RCC 7860 (cell line): ENCODE measurements at places on chromosomes 11 and 22.

DNA sequence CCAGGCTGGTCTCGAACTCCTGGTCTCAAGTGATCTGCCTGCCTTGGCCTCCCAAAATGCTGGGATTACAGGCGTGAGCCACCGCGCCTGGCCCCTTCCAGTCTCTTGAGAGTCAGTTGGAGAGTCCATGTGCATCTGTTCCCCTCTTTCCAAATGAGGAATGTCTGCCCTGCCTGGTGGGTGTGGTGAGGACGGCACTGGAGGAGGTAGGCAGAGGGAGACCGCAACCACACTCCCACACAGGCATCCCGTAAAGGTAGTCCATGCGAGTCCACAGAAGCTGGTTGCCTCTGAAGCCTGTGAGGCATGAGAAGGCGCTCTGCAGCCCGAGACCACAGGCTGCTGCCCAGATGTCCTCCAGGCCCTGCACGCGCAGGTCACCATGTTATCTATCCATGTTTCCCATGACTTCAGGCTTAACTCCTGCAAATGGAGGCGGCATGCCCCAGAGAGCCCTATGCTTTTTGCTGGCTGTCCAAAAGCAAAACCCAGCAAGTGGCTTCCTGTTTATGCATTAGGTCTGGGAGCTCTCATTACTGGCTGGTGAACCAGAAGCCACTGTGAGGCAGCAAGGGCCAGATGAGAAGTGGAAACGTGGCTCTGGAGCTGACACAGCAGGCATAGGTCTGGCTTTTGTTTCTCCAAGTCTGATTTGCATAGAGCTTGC lies 43.4 kb downstream of the GRIK4 start:
- DNase-seq: no peak

DNA sequence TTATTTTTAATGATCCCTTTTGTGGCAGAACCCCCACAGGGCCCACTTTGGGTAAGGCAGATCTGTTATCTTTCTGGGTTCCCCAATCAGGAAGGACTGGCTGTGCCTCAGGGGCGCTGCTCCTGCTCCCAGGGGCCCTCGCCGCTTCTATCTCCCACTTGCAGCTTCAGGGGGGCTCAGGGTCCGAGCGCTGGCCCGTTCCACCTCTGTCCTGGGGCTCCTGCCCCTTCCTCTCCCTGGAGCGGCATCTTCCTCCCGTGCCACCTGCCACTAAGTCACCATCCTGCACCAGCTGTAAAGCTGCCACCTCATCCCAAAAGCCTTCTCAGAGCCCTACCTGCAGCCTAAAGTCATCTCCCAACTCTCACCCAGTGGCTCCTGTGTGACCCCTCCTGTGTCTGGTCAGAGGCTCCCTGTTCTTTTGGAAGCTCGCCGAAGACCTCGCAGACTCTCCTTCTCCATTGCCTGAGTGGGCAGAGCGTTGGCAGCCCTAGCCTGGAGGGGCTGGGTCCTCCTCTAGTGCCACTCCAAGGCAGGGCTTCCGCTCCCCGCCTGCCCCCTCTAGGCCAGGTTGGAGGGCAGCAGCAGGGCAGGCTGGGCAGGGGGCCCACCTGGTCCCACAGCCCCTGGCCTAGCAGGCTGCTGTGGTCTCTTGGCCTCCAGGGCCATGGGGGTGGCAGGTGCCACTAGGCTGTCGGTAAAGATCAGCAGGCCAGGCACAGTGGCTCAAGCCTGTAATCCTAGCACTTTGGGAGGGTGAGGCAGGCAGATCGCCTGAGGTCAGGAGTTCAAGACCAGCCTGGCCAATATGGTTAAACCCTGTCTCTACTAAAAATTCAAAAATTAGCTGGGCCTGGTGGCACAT lies 106.7 kb downstream of the MORC2 start:
- no peak for DNase-seq

- DNase-seq: no peak
Measured at GRCh38 chr11:1231396-1232020, 8.6 kb downstream of the MUC5B start.

DNA sequence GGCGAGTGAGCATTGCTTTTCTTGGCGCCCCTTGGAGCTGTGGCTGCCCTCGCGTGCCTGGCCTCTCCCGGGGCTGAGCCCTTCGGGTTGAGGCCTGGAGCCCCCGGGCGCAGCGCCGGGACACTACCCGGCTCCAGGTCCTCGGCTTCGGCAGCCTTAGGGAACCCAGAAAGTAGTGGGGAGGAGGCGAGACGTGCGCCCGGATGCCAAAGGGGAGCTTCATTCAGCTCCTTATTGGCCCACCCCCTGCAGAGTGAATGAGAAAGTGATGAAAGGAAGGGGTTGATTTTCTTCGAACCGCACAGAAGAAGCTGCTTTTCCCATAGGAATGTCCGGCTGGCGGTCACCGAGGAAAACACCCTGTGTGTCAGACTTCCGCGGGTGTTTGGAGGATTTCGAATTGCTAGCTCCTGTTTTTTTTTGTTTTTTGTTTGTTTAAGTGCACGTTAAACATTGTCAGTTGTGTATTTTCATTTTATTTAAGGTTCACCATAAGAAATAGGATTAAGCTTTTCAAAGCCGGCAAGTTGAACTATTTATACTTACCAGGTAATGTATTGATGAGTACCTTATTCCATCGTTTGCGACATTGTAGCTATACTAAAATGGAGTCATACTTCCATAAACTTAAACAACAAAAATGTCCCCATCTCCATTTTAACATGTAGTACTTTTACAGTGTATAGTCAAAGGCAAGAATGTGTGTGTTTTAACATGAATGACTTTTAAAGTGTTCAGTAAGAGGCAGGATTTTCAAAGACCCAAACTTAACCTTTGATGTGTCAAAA lies 841 bp upstream of the EIF4G2 start:
- peak; percentile 58 for DNase-seq

- DNase-seq: no peak
Measured at GRCh38 chr11:47233051-47233450, 15.6 kb downstream of the ACP2 start.

DNA sequence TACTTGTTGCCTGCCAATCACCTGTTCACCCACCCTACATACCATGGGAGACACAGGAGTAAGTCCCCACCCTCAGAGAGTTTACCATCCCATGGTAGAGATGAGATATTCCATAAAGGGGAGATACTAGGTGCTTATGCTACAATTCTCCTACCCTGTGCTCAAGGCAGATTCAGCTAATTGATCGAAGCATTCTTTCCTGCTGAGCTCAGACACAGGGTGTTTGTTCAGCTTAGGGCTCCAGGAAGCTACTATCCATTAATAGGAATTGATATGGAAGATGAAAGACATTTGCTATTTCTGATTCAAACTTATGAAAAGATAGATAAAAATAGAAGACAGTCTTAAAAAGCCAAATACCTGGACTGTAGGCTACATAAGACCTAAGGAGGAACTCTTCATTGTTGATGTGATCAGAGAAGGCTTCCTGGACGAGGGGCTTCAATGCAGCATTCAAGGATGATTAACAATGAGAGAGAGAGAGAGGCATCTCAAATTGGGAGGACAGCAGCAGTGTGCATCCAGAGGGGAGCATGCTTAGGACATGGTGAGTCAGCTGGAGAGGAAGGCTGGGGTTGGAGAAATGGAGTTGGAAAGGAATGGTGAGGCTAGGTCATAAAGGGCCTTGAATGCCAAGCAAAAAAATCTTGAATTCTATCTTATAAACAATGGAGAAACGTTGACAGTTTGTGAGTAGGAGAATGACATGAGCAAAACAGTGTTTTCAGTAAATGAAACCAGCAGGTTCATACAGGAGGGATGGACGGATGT lies 15.0 kb downstream of the SYT13 start:
- no peak for DNase-seq

GRCh38 chr22:44441401-44442185 lies 56.4 kb downstream of the RTL6 start:
- no peak for DNase-seq

- no peak for DNase-seq
Measured at GRCh38 chr11:96017856-96018255, 93.9 kb upstream of the MTMR2 start.

- no peak for DNase-seq
Measured at GRCh38 chr11:2575591-2576051, 124.2 kb downstream of the KCNQ1OT1 start.

- DNase-seq: no peak
Measured at GRCh38 chr22:20038574-20038973, 17.7 kb downstream of the TANGO2 start.

GRCh38 chr11:82315093-82315492 lies 418.6 kb downstream of the FAM181B start:
- DNase-seq: no peak

GRCh38 chr11:5229356-5229755 lies 2.5 kb upstream of the HBB start:
- DNase-seq: no peak

DNA sequence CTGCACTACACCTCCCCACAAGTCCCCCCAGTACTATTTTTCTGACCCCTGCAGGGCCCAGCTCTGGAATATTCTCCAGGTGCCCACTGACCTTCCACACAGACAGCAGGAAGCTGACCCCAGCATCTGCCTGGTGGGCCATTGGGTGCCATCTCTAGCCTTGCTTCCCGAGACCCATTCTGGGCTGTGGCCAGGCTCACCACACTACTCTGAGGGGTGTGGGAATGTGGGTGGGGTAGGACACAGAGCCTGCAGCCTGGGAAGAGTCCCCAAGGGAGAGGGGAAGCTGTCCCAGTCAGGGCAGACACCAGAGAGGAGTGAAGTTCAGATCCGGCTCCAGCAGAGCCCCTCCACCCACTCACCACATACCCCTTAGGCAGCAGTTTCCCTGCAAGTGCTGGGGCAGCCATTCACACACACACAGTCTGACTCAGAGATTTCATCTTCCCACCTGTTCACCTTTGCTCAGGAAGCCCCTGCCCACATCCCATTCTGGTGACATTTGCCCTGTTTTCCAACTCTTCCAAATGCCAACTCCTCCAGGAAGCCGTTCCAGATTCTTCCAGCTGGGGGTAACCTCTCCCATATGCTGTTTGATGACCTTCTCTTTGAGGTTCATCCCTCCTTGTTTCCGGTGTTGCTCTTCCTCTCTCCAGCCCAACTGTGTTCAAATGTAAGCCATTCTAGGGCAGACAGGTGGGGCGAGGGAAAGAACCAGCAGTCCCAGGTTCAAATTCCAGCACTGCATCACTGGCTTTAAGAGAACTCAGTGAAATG lies 1.9 kb downstream of the SLCO2B1 start:
- no peak for DNase-seq

- no peak for DNase-seq
Measured at GRCh38 chr11:20137637-20138036, 22.6 kb downstream of the DBX1 start.

GRCh38 chr11:5004424-5005274 lies 10.0 kb downstream of the OR51L1 start:
- no peak for DNase-seq

DNA sequence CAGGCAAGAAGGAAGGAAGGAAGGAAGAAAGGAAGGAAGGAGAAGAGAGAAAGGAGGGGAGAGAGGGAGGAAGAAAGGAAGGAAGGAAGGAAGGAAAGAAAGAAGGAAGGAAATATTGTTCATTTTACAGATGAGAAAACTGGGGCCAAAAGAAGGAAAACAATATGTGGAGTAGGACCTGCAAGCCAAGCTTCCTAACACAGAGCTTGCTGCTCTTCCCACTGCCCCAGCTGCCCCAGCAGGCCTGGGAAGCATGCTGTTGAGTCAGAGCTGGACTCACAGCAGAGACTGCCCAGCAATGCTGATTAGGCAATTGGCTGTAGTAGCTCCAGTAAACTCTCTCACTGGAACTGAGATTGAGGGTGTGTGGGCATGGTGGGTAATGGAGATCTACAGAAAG lies 42.6 kb upstream of the SMCO4 start:
- no peak for DNase-seq

DNA sequence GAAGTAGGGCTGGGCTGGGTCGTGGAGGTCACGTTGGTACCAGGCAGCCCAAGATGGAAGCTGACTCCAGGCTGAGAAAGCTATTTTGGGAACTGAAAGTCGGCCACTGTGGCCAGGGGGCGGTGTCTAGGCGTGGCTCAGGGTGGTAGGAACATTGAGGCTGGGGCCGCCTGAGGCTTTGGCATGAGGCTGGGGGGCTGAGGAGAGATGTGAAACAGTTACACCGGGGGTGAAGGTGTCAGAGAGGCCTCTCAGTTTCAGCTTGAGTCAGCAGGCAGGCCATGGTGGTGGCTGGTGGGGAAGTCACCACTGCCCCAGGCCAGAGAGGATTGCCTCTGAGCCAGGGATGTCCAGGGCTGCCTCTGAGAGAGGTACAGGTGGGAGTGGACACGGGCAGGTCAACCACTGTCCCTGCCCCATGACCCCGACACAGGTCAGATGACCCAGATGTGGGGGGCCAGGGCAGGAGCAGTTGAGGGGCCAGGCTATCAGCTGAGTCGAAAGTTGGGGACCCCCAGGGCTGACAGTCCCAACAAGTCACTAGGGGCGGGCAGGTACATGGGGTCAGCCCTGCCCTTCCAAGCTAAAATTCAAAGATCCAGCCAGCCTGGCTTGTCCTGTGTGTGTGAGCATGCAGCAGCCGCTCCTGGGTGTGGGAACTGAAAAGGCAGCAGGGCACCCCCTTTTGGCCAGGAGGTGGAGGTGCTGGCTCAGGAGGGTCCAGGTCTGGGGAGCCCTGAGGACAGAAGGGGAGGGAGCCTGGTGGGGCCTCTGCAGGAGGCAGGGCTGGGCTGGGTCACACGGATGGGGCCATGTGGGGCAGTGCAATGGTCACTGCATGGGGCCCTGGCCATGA lies 7.2 kb downstream of the KCNK7 start:
- DNase-seq: no peak

- no peak for DNase-seq
Measured at GRCh38 chr11:85590848-85591483, 36.2 kb downstream of the DLG2 start.

GRCh38 chr11:117715801-117716200 lies 81.2 kb downstream of the DSCAML1 start:
- DNase-seq: no peak

GRCh38 chr11:130278745-130279144 lies 36.0 kb downstream of the ZBTB44 start:
- DNase-seq: no peak

DNA sequence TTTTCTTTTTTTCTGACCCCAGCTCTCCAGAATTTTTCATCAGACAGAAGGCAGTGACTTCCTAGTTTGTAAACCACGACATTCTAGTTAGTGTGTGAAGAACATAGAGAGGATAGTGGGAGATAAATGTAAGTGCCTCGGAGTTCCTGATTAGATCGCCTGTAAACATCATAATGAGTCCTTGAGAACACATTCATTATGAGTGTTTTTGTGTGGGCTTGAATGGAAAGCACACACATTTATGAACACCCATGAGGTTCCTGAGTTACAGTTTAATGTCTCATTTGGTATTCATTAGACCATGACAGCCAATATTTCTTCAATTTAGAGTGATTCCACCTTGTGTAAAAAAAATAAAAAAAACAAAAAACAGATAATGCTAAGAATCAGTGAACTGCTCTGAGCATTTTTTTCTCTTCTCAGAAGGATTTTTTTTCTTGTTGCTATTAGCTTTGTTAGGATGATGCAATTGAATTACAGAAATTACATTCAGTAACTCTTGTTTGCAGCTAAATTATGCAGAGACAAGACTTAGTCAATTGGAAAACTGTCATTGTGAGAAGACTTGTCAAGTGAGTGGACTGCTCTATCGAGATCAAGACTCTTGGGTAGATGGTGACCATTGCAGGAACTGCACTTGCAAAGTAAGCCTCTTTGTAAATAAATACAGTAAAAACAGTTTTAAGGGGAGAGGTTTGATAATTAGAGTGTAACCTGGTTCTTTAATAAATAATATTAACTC lies 257.6 kb downstream of the NELL1 start:
- DNase-seq: no peak

GRCh38 chr11:111153194-111153593 lies 92.3 kb upstream of the POU2AF2 start:
- DNase-seq: no peak
